ENCODE measurements at places on chromosomes 11 and 22.

DNA sequence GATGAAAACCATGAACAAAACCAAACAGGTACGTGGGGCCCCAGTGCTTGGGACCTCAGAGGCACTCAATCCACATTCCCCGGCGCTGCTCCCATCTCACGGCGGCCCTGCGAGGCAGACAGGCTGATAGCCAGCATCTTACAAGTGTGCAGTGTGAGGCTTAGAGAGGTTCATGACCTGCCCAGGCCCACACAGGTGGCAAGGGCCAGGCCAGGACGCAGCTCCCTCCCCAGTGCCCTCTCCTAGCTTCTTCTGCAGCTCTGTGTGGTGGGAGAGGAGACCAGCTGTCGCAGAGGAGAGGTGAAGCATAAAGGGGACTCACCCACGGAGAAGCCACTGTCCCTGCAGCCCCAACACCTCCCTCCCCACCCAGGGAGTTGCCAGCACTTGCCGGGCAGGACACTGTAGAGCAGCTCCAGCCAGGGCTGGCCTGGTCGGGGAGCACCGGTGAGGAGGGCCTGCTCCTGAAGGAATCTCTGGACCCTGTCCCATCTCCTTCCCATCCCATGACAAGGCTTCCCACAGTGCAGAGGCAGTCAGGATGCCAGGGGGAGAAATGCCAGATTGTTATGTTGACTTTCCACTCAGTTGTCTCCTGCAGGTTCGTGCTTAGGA is 92.4 kb upstream of the TMEM45B start:
- no peak for DNase-seq

GRCh38 chr11:72897506-72897905 is 83.3 kb downstream of the ATG16L2 start:
- DNase-seq = no peak

DNA sequence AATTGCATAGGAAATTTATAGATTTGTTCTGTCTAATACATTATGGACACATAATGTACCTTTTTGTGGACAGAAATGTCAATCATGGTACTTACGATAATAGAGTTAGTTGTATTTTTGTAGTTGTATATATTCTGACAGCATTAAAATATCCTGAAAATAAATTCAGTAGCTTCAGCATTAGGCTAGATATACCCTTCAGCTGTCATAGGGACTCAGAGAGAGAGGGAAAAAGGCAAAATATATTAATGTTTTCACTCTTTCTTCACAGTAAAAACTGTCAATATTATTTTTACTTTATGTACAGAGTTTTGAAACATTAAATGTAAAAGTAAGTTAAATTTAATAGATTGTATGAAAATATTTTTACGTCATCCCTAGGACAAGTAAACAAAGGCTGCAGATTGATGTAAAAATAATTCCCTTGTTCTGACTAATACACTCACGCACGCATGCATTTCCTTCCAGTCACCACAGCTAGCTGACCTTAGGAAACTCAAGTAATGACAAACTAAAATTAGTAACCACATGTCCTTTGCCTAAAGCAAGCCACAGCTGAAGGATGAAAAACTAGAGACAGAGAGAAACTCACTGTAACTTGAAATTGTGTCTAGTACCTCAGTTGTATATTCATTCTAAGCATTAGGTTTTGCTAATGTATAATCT is 104.7 kb upstream of the CARD18 start:
- DNase-seq = peak; percentile 20

DNA sequence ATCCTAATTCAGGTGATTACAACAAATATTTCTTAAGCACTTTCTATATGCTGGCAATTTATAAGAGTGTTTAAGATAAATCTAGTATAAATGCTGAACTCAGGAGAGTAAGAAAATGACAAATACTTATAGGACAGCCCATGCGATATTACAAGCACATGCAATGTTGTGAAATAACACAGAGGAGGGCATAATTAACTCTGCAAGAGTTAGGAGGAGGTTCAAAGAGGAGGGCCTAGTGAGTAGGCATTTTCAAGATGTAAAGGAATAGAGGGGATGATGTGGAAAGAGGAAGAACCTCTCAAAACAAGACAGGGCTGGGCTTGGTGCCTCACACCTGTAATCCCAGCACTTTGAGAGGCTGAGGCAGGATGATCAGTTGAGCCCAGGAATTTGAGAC is 37.1 kb upstream of the IL17RA start:
- no peak for DNase-seq

DNA sequence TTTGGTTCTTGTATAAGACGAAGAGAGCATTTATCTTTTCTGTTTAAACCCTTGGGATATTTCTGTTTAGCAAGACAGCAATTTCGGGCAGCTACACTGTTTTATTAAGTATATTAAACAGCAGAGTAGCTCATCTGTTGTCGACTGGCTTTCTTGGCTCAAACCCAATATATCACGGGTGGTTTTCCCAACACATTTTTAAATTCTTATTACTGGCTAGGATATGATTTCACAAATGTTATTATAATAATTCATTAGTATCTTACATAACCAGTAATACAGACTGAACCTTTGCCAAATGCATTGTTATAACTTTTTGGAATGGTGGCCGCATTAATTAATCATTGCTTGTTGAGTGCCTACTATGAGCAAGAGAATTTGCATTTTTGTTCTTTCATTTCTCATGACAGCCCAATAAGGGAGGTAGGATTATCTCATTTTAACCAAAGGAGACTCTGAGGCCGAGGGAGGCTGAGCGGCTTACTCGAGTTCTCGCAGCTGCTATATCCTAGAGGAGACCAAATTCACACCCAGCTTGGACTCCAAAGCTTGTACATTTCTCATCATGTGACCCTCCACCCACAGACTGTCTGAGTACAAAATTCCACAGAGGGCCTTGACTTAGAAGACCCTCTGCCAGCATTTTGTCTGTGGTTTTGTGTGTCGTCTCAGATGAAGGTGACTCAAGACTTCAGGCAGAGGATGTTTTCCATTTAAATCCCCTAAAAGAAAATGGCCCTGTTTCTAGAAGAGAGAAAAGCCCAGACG is 304.9 kb downstream of the NTM start:
- DNase-seq = no peak

GRCh38 chr11:11189506-11189905 is 163.5 kb downstream of the CSNK2A3 start:
- no peak for DNase-seq

DNA sequence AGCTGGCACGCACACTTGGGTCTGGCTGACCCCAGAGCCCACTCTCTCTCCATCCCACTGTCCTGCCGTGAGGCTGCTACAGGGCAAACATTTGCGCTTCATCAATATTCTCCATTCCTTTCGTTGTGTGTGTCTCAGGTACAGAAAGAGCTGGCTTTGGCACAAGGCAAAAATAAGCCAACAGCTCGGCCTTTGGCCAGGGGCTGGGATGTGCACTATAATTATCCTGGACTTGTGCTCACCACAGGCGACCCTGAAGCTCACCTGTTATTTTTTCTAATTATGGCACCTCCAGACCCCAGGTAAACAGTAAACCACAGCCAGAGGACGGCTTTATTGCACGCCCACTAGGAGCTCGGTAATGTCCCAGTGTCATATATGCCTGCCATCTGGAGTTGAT is 10.9 kb downstream of the ZMAT5 start:
- DNase-seq = no peak

GRCh38 chr11:33731723-33732531 is 4.3 kb downstream of the CD59 start:
- DNase-seq = no peak

DNA sequence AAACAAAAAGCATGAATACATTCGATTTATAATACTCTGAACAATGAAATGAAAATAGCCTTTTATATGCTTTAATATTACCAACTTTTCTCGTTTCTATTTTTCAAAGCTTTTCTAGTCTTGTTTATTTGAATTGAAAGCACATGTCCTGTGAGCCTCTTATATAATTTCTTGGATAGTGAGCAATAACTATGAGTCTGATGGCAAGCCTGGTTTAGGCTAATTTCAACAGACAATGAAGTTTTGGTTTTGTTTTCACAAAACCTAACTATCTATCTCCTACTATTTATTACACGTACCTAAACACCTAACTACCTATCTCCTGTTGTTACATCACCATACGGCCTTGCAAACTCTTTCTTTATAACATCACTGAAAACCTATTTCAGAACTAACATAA is 29.2 kb upstream of the CEP126 start:
- no peak for DNase-seq

- no peak for DNase-seq
These were observed 43.4 kb downstream of the PKNOX2 start for GRCh38 chr11:125207866-125208425.

- no peak for DNase-seq
These were observed 475.5 kb downstream of the TBC1D22A start for GRCh38 chr22:47237890-47238480.

DNA sequence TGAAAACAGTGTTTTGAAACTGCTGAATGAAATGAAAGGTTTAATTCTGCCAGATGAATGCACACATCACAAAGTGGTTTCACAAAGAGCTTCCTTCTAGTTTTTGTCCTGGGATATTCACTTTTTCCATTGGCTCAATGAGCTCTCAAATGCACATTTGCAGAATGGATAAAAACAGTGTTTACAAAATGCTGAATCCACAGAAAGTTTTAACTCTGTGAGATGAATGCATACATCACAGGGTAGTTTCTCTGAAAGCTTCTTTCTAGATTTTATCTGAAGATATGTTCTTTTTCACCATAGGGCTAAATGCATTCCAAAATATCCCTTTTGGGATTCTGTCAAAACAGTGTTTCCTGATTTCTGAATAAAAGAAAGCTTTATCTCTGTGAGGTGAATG is 237.6 kb downstream of the OR4A5 start:
- no peak for DNase-seq

GRCh38 chr11:14908214-14908880 is 16.3 kb upstream of the CYP2R1 start:
- peak; percentile 32 for DNase-seq

DNA sequence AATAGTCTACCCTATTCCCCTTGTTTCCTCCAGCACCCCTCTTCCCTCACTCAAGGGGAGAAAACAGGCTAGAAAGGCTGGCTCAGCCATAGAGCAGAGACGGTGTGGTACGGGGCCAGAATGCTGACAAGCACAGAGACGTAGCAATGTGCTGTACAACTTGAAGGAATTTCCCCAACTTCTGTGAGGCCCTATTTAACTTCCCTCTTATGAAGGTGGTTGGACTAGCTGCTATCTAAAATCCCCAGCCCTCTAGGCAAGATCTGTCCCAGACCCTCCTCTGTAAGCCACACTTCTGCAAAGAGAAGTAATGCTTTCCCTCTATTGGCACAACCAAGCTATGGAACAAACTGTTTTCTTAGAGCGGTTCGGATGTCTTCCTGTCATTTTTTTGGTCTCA is 37.8 kb downstream of the PLEKHA7 start:
- DNase-seq = no peak

GRCh38 chr11:102727890-102728289 is 3.1 kb upstream of the MMP8 start:
- no peak for DNase-seq

GRCh38 chr22:25048659-25049647 is 96.4 kb downstream of the KIAA1671 start:
- peak; percentile 65 for DNase-seq

- DNase-seq = peak; percentile 80
These were observed 13.9 kb downstream of the SLC35E4 start for GRCh38 chr22:30649430-30650007.

- DNase-seq = no peak
These were observed 8.8 kb downstream of the RRAS2 start for GRCh38 chr11:14350215-14350614.

DNA sequence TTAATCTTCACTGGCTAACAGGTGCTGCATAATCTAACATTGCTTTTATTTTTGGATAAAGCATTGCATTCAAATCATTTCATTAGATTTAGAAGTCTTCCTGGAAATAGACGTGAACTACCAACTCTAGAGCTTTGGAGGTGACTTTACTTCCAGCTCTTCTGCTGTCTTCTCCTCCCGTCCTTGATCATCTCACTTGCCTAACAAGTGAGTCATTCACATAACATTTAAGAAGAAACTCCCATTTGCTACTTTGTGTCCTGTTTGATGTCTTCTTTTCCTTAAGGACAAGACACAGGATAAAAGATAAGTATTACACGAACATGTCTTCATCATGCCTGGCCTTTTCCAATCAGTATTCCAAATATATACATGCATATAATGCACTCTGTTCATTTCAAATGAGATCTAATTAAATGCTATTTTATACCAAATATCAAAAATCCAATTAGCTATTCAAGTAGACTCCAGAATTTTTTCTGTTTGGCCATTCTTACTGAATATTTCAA is 88.3 kb downstream of the BDNF start:
- no peak for DNase-seq
